Hypothalamus (tissue), 51 donors: ENCODE measurements at places on chromosomes 6 and 20.

DNA sequence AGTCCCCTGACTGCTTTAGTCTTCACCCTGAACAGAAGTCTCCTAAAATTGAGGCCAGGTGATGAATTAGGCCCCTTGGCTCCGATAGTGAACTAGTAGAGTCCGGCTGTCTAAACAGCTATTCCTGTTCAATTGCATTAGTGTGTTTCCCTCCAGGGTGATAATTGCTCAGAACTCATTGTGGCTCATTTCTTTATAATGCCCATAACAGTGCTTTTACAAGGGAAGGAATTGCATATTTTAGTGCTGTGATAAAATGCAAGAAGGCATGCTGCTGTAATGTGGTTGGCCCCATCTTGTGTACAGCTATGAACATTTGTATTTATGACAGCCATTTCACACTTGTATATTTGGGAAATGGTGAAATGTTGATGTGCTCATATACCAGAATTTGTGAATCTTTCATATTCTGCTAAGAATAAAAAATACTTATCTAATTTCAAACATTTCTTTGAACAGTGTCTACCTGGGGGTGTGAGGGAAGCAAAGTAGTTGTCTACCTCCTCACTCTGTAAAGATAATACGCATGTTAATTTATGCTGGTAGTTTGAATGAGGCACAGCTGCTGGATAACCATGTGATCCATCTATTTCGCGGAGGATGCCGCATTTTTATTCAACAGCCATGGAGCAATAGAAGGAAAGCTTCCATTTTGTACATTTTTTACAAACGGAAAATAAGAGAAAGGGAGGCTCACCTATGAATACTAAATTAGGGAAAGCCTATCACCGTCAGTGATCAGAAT is 451.4 kb downstream of the NKAIN2 start:
- DNase-seq, result no peak

- no peak for DNase-seq
Measured at GRCh38 chr6:132527791-132528190, 10.3 kb upstream of the TAAR9 start.

DNA sequence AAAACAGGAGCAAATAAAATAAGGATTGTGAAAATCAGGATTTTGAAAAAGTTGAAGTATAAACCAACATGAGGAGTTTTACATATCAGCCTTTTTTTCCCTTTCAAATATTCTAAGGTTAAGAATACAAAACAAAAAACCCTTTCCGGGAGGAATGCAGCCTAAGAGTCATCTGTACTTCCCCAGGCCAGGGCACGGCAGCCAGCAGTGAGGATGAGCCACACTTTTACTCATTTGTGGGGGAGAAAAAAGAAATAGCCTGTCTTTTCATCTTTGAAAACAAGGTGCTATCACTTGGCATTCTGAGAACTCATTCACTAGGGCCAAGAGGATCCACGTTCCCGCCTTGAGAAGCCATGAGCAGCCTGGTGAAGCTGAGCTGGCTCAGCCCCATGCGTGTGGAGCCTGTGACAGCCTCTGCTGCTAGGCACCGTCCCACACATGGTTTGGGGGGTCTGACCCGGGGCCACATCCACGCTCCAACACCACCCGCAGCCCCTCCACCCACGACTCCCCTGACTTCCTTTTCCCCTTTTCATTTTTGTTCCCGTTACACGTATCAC is 11.2 kb downstream of the SLC22A1 start:
- no peak for DNase-seq

DNA sequence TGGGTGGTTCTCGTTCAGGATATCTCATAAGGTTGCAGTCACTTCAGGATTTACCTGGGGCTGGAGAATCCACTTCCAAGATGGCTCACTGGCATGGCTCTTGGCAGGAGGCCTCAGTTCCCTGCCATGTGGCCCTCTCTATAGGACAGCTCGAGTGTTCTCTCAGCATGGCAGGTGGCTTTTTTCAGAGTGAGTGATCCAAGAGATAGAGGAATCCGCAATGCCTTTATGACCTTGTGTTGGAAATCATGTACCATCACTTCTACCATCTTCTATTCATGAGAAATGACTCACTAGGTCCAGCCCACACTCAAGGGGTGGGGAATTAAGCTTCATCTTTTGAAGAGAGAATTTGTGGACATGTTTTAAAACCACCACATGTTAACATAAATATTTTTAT is 37.8 kb downstream of the PPP1R16B start:
- no peak for DNase-seq

GRCh38 chr20:49185071-49185761 is 2.9 kb downstream of the STAU1 start:
- DNase-seq, result no peak

- DNase-seq, result no peak
Measured at GRCh38 chr6:131923356-131923755, 27.8 kb downstream of the CCN2 start.

- no peak for DNase-seq
Measured at GRCh38 chr6:25410102-25410501, 130.9 kb downstream of the CARMIL1 start.

GRCh38 chr6:80942911-80943310 is 809.6 kb downstream of the TENT5A start:
- no peak for DNase-seq

- no peak for DNase-seq
Measured at GRCh38 chr6:47162793-47163192, 120.7 kb upstream of the ADGRF1 start.

DNA sequence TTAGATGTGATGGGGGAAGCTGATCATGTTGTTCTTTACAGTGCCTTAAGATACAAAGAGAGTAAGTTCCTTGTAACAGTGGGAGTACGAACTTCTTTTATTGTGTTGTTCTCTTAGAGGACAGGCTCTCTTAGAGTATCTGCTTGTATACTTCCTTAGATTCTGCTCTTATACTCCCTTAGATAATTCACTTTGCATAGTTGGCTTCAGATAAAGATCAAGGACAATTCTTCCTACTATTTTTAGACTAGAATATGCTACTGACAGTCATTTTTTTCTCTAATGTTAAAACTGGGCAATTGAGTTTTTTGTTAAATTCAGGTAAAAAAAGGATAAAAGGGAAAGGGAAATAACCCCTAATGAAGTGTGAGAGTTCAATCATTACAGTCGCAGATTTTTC is 138.7 kb downstream of the MYB start:
- DNase-seq, result no peak

- no peak for DNase-seq
Measured at GRCh38 chr20:58714923-58715351, 22.3 kb downstream of the NPEPL1 start.

GRCh38 chr6:141103246-141103645 is 1029.5 kb upstream of the GJE1 start:
- DNase-seq, result no peak

- DNase-seq, result no peak
Measured at GRCh38 chr20:8783734-8784133, 285.2 kb upstream of the PLCB4 start.

DNA sequence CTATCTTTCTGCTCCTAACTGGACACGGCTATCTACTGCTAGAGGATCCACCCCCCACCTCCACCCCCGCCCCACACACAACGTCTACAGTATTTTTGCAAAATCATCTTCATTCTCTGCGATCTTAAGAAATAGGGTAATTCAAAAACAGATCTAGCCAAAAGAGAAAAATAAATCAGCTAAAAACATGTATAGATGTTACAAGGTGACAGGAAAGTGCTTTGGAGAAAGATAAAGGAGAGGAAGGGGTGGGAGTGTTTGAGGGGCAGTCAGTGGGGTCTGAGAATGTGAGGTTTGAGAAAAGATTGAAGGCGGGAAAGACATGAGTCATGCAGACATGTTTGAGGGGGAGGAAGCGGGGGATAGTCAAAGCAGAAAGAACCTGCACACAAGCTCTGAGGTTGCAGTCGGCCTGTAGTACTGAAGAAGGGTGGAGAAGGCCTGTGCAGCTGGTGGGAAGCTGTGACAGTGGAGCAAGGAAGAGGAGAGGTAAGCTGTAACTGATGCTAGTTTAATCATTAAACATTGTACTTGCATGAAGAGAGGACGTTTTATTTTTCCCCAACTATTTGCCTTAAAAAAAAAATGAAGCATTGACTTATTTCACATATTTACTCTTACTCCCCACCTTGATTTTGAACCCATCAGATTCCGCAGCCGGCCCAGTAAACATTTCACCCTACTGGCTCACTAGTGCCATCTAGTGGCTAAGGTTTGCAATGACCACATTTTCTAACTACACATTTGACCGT is 332.6 kb downstream of the ADGRB3 start:
- DNase-seq, result no peak

DNA sequence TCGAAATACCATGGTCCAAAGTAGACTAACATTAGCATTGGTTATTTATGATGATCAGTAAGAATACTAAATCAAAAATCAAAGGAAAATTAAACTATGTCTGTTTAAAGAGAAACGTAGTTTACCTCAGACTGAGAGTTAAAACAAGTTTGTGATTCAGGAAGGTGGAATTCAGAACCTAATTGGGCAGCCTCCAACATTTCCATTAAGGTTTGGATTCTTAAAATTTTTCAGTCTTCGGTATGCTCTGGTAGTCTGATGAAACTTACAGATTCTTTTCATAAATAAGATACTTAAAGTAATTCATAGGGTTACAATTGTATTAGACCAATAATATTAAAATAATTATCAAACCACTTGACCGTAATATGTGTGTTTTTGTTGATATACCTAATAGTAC is 18.6 kb downstream of the HFE start:
- no peak for DNase-seq

- DNase-seq, result no peak
Measured at GRCh38 chr6:25883991-25884390, 9.9 kb upstream of the SLC17A3 start.

DNA sequence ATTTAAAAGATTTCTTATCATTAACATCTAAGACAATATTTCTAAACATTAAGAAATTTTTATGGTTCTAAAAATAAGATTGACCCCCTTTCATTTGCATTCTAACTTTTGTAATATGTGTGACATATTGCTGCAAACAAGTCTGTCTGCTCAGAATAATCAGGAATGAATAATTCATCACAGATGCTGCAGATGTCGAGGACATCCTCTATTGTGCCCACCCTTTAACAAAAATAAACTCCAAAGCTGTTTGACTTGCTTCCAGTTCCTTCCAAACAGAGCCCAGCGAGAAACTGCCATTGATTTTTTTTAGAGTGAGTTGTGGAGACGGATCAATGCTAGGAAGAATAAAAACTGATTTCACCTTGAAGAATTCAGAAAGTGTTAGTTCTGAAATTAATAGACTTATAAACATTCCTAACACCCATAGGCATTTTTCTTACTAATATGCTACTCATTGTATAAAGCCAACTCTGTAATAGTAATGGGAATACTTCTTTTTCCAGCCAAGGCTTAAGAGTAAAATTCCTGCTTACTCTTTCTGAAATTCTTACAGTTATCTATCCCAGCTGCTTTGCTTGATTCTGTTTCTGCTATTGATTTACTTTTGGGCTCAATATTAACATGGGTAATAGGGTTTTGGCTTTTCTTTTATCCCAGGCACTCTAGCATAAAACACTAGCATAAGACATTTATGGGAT is 244.8 kb upstream of the FAM83B start:
- DNase-seq, result no peak

- DNase-seq, result no peak
Measured at GRCh38 chr20:38804221-38804620, 1.3 kb upstream of the PPP1R16B start.

- no peak for DNase-seq
Measured at GRCh38 chr6:11320914-11321597, 88.6 kb upstream of the NEDD9 start.

DNA sequence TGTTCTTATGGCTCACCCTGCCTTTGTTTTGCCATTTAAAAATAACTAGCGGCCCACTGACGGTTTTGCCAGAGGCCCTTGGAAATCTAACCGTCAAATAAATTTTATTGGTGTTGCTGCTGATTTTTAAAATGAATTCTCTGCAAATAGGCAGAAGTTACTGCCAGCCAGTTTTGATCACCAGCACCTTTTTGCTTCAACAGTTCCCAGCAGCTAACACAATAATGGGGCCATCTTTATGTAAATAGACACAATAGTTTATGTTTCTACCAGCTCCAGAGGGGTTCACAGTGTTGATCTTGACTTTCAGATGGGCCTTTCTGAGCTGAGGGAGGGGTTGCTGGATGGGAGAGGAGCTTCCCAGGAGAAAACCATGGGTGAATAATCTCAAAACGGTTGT is 11.2 kb downstream of the CD83 start:
- DNase-seq, result no peak

GRCh38 chr20:623021-623420 is 12.9 kb upstream of the TCF15 start:
- DNase-seq, result no peak

- no peak for DNase-seq
Measured at GRCh38 chr6:139639507-139639906, 265.1 kb upstream of the CITED2 start.

DNA sequence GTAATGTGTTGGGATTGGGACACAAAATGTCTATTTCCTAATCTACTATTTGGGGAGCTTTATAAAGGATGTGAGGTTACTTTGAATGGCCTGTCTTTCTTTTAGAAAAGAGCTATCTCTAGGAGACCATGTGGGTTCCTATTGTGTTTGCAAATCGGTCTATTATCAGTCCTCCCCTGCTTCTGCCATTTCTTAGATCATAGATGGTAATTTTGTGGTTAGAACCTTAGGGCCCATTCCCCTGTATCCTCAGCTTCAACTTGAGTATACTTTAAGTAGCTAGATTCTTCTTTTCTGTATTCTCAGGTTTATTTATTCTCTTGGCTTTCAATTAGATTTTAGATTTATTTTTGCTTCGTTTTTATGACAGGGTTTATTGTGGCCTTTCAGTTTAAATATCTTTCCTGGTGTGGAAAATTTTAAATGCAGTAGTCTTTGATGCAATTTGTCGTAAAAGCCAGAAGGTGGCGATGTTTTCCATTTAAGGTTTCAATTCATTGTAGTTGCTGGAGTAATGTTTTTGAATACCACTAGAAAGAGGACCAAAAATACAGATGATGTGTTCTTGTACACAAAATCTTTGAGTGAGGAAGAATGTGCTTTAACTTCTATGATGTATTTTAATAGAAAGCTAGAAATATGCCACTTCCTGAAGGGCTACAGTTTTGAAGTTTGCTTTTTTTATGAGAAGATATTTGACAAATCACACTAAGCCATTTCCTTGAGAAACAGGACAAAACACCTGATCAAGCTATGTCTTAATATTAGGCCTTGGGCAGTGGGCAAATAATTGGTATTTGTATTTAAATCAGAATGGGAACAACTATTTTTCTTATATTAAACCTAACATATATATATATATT is 20.3 kb downstream of the TBPL1 start:
- DNase-seq, result no peak

DNA sequence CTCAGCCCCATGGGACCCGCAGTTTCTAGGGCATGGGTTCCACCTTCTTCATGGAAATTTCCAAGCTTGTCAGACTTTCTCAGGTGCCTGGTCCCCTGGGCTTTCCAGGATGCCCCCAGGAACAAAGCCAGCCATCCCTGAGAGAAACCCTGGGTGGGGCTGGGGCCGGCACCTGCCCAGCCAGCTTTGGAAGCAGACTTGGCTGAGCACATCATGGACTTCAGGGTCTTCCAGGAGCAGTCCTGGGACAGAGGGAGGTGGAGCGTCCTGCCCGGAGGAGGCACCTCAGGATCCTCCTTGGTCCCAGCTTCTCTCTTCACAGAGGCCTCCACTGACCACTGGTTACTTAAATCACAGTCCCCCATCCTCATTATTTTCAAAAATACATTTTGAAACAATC is 13.5 kb downstream of the MYT1 start:
- no peak for DNase-seq
